ENCODE measurements at places on chromosomes 7 and 10.
A peak's percentile ranks its signal among the peaks of the same experiment; 100 is the strongest.

GRCh38 chr7:37191797-37192196, 256.9 kb downstream of the ELMO1 start:
- no peak for DNase-seq

- no peak for DNase-seq
These were observed 606.8 kb downstream of the PTPRN2 start for GRCh38 chr7:157980774-157981173.

- no peak for DNase-seq
These were observed 116.2 kb upstream of the SH2B2 start for GRCh38 chr7:102170393-102170970.

GRCh38 chr7:150410131-150410530, 31.0 kb downstream of the ZNF775 start:
- no peak for DNase-seq

DNA sequence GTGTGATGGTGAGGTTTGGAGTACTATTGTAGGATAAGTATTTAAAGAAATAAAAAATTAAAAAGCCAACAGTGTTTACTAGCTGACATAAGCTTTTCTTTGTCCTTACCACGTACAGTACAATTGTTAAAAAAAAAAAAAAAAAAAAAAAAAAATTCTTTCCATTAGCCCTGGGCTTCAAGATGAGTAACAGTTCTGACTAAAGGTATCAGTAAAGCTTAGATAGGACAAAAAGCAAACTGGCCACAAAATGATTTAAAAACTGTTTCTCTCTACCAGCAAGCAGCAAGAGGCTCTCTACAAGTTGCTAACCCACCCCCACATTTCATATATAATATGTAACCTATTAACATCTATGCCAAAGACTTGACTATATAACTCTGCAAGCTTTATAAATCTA, 17.5 kb downstream of the HYCC1 start:
- no peak for DNase-seq

DNA sequence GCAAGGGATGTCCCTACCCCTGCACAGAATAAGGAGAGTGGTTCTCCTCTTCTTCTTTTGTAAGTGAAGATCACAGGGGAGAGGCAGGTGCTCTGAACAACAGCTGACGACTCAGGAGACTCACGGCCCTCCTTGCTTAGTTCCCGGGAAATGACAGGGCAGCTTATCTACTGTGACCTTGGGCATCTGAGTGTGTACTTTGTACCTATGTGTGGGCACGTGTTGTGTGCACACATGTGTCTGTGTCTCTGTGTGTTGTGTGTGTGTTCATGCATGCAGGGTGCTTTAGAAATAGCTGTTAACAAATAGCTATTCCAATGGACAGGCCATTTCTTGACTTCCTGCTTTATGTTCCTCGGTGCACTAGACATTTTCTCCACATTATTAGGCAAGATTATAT, 80.5 kb upstream of the NPS start:
- no peak for DNase-seq

DNA sequence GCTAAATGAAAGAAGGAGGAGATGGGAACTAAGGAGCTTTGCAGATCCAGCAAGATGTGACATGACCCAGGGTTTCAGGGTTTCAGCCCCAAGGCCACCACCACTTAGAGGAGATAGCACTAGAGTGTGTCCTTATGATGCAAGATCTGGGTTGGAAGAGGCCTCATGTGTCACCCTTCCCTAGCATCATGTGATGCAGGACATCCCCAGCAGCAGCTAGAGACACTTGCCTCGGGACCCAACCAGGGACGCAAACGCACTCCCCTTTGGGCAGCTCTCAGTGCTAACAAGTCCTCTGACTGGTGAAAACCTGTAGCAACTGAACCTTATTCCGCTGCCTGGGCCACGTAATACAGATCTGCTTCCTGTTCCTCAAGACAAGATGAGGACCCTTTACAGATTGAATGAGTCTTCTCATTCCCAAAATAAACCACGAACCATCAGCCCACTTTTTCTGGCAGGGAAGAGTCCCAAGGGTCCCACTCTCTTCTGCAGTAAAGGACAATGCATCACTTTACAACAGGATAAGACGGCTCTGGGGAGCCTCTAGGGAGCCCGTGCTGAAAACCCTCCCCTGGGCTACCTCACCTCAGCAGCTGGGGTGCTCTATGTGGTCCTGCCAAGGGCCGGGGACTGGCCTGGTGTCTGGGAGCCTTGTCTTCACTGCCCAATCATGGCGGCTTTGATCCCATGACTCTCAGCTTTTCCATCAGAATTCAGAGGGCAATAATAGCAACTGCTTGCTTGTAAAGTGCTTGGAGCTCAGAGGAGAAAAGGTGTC, 44.8 kb upstream of the GDF10 start:
- DNase-seq = no peak

GRCh38 chr7:78609281-78609680, 810.7 kb downstream of the PHTF2 start:
- no peak for DNase-seq

GRCh38 chr10:69315610-69316312, 37.5 kb downstream of the HK1 start:
- DNase-seq = no peak

- DNase-seq = no peak
These were observed 68.8 kb downstream of the KIAA1217 start for GRCh38 chr10:24277771-24278170.

GRCh38 chr7:128705891-128706333, 33.2 kb upstream of the CALU start:
- peak; percentile 41 for DNase-seq

- no peak for DNase-seq
These were observed 1259.7 kb downstream of the TYW1 start for GRCh38 chr7:68256295-68256694.

DNA sequence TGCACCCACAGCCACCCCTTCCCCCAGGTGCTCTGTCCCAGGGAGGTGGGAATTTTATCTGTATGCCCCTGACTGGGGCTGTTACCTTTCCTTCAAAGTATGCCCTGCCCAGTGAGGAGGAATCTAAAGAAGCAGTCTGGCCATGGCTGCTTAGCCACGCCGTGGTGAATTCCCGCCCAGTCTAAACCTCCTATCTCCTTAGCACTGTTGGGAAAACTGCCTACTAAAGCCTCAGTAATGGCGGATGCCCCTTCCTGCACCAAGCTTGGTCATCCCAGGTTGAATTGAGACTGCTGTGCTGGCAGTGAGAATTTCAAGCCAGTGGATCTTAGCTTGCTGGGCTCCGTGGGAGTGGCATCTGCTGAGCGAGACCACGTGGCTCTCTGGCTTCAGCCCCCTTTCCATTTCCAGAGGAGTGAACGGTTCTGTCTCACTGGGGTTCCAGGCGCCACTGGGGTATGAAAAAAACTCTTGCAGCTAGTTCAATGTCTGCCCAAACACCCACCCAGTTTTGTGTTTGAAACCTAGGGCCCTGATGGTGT, 87.2 kb downstream of the ABCC2 start:
- no peak for DNase-seq

DNA sequence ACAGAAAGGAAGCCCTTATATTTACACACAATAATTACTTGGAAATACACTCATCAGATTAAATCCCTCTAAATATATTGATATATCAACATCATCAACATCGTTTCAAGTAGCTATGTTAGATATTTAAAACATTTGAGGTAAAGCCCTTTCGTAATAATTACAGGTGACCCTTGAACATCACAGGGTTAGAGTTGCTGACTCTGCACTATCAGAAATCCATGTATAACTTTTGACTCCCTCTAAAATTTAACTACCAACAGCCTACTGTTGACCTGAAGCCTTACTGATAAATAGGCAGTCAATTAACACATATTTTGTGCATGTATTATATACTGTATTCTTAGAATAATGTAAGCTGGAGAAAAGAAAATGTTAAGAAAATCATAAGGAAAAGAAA, 34.6 kb upstream of the LRRN3 start:
- no peak for DNase-seq

- DNase-seq = no peak
These were observed 219.9 kb downstream of the DKK1 start for GRCh38 chr10:52533986-52534385.

DNA sequence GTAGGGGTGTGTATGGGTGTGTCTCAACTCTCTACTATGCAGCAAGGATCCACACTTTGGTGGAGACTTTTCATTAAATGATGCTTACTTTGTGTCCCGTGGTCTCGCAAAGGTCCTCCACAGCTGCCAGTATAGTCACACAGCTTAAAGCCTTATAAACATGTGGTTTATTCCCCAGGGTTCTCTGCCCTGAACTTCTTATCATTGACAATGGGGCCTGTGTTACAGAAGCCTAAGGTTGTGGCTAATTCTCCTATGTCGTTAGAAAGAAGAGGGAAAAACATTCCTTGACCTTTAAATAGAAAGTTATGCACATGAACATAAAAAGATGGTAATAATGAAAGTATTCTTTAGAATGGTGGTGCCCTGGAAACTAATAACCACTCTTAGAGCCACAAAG, 201.4 kb downstream of the INHBA start:
- DNase-seq = no peak

DNA sequence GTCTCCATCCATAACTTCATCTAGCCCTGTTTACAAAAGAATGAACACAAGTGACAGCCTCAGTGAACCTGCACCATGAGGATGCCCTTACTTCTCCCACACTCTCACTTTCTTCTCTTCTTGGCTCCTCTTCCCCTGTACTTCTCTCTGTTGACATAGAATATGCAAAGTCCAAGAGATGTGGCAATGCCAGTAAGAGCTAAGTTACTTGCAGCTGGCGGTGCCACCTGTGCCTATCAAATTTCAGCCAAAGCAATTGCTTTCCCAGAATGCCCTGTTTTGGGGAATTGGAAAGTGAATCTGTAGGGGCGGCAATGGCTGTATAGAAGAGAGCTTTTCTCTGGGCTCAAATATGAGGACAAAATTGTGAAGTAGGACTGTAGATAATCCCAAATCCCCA, 557.8 kb downstream of the AUTS2 start:
- no peak for DNase-seq

DNA sequence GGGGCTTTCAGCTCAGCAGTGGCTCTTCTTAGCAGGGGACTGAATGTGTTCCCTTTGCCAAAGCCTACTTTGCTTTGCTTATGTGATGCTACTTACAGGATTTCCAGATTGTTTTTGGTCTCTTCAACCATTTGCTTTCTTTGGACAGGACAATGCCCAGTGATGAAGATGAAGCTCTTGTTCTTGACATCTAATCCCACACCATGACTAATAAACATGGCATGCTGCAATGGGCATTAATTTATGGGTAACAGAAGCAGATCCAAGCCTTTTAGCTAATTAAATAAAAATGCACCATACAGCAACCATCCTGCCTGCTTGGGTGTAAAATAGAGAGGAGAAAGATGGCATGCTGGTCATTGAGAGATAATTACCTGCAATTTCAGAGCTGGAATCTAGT, 175.5 kb upstream of the ITGB1 start:
- DNase-seq = peak; percentile 49

DNA sequence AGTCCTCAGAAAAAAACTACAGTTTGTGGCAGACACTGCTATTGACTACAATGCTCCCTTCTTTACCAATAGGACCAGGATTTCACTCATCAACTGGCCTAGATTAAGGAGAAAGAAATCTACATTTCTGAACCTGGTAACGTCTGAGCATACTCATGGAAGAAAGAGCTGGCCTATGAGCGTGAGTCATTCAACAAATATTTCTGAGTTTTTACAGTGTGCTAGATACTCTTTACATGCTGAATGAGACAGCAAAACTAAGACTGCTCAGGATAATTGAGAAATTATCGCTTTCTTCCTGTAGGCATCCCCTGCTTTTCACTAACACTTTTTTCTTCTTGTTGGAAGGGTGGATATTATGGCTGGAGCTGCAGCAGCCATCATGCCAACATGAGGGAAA, 609.7 kb downstream of the TNS3 start:
- DNase-seq = peak; percentile 83

GRCh38 chr7:38102507-38102906, 75.5 kb upstream of the STARD3NL start:
- DNase-seq = peak; percentile 27

DNA sequence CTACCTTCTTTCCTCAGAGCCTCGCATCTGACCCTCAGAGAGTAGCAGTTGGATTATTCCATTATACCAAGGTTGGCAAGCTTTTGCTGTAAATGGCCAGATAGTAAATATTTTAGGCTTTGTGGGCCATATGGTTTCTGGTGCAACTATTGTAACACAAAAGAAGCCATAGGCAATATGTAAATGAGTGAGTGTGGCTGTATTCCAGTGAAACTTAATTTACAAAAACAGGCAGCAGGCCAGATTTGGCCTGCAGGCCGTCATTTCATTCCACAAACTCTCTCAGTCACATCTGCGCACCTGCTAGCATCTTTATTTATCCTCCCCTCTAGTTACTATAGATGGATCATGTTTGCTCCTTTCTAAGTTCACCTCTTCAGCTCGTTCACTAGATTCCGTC, 6.7 kb downstream of the ZNF518A start:
- DNase-seq = no peak

- DNase-seq = no peak
These were observed 288.4 kb downstream of the KCNMA1 start for GRCh38 chr10:77349226-77349625.

GRCh38 chr7:90188281-90188680, 23.3 kb upstream of the STEAP2 start:
- no peak for DNase-seq

DNA sequence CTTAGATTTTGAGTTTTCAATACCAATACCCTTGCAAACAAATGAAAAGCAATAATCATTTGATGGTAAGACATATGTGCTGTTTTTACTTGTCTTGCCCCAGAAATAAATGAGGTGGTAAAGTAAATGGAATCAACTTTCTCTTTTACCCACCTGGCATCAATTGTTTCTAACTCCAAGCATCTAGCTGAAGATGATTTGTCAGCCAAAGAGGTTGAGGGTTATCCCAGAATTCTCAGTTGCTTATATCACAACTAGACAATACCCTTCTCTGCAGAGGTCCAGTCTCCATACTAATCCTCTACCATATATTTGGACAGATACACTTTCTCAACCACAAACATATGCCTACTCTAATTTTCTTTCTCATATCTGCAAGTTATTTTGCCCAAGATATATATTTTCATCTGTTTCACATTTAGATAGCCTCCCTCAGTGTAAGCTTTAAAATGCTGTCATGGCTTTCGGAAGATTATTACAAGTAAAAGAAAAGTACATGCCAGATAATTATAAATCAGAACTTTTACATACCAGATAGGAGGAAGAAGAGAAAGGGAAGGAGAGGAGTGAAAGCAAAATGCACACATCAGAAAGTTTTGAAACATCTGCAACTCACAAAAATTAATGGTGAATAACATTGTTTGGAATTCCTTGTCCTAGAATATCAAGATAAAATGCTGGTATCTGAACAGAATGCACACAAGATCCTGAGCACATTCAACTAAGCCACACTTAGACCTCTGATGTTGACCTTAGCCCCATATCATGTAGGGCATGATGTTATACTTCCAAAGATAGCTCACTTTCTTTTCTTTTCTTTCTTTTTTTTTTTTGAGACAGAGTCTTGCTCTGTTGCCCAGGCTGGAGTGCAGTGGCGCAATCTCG, 146.6 kb downstream of the REEP3 start:
- peak; percentile 27 for DNase-seq
